Stimulated activated CD4-positive, alpha-beta T cell treated with anti-CD3 and anti-CD28 coated beads, Interleukin-12 subunit alpha, Interleukin-12 subunit beta, amount 100 ng/mL, for 4 hours (primary cell): ENCODE measurements at places on chromosomes 6 and 20.

DNA sequence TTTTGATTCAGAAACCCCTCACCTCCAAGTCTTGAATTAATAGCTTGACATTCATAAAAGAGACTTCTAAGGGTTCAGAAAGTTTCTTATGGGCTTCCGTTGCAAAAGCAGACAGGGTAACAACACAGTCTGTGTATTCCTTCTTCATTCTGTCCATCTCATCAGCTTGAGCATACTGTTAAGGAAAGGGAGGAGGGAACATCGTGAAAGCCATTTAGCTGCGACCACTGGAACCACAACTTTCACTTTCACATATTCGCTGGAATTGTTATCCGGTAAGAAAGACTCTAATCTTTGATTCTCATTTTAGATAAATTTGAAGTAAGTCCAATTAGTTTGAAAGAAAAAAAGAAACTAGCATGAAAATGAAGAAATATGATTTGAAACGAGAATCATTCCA, 174.4 kb downstream of the SYNE1 start:
- DNase-seq = no peak

DNA sequence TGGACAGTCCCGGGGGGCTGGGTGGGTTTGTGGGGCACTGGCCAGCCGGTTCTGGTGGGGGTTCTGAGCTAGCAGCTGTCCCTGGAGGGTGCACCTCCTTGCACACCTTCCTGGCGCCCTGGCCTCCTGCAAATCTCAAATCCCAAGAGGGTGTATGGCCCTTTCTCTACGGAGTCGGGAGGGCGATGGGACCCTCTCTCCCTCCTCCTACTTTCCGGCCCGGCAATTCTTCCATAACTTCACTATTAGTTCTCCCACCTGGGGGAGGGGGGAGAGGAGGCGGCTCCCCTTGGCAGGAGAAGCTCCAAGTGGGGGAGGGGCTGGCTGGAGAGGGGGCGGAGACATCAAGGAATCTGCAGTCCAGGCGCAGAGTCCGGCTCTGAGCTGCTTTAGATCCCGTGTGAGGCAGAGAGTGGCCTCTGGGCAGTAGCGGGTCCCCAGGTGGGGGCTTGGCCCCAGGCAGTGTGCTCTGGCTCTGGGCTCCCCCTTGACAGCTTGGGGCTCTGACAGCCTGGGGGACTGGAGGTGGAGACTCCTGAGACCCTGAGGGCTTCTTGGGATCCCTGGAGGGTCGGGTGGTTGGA, 1.4 kb upstream of the LAMA5 start:
- DNase-seq = no peak

DNA sequence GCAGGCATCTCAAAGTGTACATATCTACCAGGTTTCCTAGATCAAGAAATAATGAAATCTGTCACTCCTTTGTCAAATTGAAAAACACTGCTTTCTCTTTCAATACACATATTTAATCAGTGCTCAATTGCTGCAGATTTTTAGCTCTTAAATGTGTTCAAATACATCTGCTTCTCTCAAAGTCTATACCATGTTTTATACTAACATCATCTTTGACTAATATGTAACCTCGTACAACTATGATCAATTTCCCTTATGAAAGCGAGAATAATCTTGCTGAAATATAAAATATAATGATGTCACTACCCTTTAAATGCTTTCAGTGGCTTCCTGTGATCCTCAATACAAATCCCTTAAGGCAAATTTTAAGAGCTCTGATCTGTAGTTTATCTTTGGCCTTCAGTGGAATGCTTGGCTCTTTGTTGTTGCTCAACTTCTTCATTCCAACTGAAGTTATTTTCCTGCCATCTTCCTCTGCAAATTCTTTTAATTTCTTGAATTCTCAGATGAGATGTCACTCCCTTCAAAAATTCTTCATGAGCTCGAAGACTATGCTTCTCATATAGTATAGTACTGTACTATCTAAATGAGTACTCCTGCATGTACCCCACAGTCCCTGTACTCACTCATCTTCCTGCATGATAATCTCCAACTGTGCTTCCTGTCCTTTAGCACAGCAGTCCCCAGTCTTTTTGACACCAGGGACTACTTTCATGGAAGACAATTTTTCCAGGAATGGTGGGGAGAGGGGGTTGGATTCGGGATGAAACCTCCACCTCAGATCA, 545.1 kb upstream of the GJE1 start:
- DNase-seq = no peak

DNA sequence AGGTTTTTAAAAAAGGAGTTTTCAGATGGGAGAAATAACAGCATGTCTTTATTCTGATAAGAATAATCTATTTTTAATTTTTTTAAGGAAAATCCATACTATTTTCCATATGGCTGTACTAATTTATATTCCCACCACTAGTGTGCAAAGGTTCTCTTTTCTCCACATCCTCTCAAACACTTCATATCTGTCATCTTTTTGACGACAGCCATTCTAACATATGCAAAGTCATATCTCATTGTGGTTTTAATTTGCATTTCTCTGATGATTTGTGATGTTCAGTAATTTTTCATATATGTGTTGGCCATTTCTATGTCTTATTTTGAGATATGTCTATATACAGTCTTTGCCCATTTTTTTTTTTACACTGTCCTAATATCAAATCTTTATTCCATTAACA, 280.6 kb upstream of the RUNX2 start:
- DNase-seq = no peak

DNA sequence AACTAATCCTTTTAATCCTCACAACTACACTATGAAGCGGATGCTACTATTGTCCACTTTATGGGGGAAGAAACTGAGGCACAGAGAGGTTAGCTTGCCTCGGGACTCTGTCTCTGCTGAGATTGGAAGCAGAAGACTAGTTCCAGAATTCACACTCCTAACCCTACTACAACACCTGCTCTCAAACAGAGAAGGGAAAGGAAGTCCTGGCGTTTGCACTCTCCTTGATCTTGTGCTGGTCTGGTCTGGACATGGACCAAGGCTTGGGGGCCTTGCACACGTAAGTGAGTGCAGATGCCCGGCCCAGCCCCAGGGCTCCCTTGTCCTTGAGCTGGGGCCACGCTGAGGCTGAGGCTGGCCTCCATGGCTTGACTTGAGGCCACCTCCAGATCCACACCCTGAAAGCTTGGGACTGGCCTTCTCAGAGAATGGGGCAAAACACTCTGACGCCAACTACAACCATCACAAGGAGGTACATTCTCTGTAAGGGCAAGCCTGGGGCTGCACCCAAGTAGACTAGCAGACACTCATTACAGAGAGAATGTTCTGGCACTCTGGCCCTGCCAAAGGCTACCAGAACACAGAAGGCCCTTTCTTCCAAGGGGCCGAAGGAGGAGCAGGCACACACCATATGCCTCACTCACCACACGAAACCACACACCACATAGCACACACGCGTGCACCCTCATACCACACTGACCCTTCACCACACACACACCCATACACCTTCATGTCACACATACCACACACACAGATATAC, 33.3 kb upstream of the EZR start:
- no peak for DNase-seq

DNA sequence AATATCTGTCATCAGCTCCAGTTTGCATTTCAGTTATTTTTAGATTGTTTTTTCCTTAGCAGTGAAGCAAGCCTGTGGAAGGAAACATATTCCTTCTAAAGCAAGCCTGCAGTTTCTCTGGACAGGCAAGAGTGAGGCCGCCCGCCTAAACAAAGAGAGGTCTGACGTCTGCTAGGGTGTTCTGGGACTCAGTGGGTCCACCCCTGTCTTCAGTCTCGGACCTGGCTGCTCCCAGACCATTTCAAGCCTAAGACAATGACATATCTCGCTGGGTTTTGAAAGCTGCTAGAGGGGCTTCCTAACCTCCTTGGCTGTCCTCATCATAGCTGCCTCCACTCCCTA, 36.8 kb upstream of the RNF24 start:
- no peak for DNase-seq

DNA sequence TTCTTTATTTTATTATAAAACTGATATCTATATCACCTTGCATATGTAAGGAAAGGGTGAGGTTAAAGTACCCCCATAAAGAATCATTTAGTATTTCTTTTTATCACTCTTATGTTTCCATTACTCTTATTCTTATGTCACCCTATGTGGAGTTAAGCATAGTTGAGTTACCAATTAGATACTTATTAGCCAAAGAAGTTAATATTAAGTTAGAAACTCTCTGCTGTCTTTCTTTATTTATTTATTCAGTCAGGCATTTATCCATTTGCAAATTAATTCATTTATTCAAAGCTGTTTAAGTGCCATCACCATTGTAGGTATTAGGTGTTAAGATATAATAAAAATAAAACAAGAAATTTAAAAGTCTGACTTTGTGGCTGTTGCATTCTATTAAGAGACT, 1279.1 kb upstream of the CITED2 start:
- DNase-seq = no peak

- DNase-seq = no peak
Observed at GRCh38 chr20:16752082-16752481, 3.9 kb downstream of the OTOR start.

- DNase-seq = no peak
Observed at GRCh38 chr20:25049261-25050060, 8.5 kb downstream of the ACSS1 start.

GRCh38 chr20:46034039-46034438, 5.0 kb downstream of the SLC12A5 start:
- no peak for DNase-seq

DNA sequence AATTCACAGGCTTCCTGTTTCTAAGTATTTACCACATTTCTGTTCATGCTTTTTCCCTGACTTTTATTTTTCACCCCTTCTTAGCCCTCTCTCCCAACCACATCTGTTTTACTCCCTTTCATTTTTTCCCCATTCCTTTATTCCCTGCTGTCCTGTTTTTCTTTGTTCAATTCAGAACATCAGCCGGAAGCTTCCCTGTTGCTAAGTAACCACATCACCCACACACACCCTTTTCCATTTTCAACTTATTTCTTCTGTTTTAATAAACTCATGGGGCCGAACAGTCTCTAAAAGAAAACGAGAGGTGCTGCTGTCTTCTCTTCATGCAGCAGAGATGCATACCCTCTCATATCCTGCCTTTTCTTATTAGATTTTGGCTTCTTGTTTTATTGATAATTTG, 53.5 kb upstream of the CEP85L start:
- DNase-seq = no peak

GRCh38 chr20:9515214-9515585, 810 bp downstream of the LAMP5 start:
- no peak for DNase-seq

DNA sequence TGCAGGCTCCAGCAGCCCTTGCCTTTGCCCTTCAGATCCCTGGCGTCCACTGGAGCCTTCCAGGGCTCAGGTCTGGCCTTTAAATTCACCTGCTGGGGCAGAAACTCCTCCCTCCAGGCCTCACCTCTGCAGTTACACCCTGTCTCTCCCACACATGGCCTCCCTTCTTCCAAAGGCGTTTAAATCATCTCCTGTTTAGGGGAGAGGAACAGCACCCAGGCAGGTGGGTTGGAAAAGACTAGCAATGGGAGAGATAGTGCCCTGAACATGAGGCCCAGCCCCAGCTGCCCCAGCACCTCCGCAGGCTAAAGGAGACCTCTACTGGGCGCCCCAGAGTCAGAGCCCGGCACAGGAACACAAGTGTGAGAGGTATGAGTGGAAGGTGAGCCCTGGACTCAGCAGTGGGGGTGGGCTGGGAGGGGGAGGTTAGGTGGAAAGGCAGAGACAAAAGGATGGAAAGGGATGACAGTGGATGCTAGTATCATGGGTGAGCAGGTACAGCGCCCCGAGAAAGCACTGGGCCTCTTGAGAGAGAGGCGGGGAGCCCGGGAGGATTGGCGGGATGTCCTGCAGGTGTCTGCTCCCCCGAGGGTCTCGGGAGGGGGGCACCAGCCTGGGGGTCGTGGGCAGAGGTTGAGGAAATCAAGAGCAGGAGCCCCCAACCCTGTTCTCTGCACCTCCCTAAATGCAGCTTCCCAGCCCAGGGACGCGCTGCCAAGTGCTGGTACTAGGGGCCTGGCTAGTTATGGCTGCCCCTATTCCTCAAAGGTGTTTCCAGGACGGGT, at the start of gene CST9:
CST9 (minus strand) TSS at position 51 of the 785 bp plus-strand sequence. CDS start 53 bp downstream, outside the sequence.
- no peak for DNase-seq

DNA sequence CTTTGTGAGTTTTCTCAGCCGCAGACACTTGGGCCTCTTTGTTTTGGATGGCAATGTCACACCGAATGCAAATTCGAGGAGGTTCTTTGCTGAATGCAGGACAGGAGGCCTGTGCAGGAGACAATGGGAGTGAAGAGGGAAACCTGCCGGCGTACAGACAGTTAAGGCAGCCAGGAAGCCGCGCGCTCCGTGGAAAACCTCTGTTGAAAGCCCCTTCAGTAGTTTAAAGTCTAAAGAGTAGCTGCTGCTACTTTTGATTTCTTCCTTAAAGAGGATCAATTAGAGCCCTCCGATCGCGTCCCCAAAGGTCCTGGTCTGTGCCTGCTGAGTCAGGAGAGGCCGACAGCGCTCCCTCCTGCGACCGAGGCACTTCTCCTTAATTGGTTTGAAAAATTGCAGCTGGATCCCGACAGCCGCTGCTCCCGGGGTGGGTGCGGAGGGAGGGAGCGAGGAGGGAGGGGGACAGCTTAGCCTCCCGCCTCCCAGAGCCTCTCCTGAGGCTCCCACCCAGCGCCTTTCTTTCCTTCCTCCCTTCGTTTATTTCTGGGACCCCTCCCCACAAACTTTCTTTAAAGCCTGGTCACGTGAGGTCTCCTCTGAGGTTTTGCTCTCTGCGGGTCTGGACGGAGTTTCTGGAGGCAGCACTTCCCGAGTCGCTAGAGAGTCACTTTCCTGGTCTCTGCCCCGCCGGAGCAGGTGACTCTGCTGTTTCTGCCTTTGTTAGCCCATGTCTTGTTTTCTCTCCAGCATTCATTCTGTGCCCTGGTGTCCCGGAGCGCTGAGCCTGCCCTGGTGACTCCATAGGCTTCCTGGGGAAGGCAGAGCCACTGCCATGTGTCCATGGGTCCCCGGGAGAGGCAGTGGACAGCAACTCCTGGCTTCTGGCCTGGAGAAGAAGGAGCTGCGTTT, 22.3 kb upstream of the RPP40 start:
- DNase-seq = no peak
